Lower lobe of right lung (tissue), 2 donors: ENCODE measurements at places on chromosomes 5 and 9. TPM values are rescaled to one million over a fixed set of nuclear protein-coding genes. Genes with fewer than 3 reads are reported as not detected.

Gene SPINK4
- not detected for total RNA-seq

Gene AK1
- total RNA-seq: 185 TPM

Gene ENTREP1
- total RNA-seq: 30.1 TPM

Gene PHYHD1
- total RNA-seq: 39.8 TPM

Gene GFI1B
- total RNA-seq: 1.1 TPM

Gene NME5
- 7.3 TPM for total RNA-seq

Gene ENTPD2
- total RNA-seq: 0.62 TPM

Gene DOLK
- total RNA-seq: 14.4 TPM

Gene IL6ST
- 353 TPM for total RNA-seq

Gene TCOF1
- total RNA-seq: 27.1 TPM

DNA sequence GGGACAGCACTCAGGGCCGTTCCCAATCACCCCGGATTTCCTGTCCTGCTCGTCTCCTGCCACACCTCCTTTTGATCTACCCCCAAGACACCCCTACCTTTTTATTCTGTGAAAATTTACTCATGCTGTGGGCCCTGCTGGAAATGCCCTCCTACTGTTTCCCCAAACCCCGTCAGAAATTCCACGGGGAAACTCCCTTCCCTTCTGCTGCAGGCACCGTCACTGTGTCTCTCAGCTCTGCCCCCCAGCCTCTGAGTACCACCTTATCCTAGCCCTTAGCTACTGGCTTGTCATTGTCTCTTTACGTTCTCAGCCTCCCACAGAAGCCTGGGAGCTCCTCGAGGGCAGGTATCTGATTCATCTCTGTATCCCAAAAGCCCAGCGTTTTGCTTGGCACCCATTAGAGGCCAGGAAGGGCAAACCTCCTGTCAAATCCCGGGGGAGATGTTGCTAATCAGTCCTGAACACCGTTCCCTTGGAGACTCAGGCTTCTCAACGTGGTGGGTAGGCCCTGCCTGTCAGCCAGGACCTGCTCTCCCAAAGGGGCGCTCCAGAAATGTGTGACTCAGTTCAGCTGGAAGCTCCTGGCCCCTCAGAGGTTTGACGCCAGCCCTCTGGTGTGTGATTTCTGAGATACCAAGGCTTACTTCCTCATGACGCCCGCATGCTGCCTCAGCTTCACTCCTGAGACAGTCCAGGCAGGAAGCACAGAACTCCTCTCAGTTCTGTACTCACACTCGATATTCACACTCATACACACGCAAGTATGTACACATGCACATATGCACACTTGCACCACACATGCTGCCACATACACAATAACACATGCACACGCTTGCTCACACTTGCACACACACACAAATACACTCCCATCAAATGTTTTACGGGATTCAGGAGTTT, 50.7 kb upstream of the GRHPR start:
- no peak overlapping the region for H3K27ac ChIP-seq
- no peaks in the 10 kb centered on the region for H3K36me3 ChIP-seq
- no peaks in the 10 kb centered on the region for H3K27me3 ChIP-seq
- no peak for DNase-seq
- no peaks in the 10 kb centered on the region for H3K4me1 ChIP-seq
- no peak overlapping the region for H3K4me3 ChIP-seq

- no peak overlapping the region for H3K27ac ChIP-seq
- H3K4me1 ChIP-seq: no peaks in the 10 kb centered on the region
- H3K4me3 ChIP-seq: no peak overlapping the region
- no peak for DNase-seq
- H3K36me3 ChIP-seq: no peaks in the 10 kb centered on the region
- H3K27me3 ChIP-seq: no peaks in the 10 kb centered on the region
Measured at GRCh38 chr9:101877439-101877838, 139.0 kb upstream of the GRIN3A start.

DNA sequence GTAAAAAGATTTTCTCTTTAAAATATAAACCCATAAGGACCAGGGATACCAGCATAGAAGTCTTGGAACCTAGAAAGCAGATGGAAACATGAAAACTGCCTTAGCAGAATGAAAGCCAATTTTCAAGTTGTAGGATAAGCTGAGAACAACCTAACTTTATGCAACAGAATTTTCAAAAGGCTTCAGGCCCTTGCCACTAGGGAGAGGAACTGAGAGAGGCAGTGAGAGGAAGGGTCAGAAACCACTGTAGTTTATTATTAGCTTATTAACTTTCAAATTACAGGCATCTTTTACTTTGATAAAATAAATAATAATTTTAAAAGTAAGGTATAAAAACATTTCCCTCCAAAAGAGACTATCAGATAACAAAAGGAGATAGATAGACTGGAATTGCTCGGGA, 33.4 kb downstream of the FAM81B start:
- H3K27ac ChIP-seq: no peak overlapping the region
- DNase-seq: no peak
- no peaks in the 10 kb centered on the region for H3K36me3 ChIP-seq

DNA sequence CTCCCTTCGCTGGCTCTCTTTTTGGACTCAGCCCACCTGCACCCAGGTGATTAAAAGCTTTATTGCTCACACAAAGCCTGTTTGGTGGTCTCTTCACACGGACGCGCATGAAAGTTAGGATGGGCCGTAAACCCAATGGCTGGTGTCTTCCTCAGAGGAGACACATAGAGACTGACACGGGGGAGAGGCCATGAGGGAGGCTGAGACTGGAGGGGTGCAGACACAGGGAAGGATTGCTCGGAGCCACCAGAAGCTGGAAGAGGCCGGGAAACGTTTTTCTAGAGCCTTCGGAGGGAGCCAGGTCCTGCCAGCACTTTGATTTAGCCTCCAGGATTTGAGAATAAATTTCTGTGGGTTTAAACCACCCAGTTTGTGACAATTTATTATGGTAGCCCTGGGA, 274.9 kb downstream of the AGTPBP1 start:
- no peaks in the 10 kb centered on the region for H3K4me1 ChIP-seq
- H3K27me3 ChIP-seq: no peaks in the 10 kb centered on the region
- no peak for DNase-seq
- H3K4me3 ChIP-seq: no peak overlapping the region
- H3K36me3 ChIP-seq: no peaks in the 10 kb centered on the region
- H3K27ac ChIP-seq: no peak overlapping the region

DNA sequence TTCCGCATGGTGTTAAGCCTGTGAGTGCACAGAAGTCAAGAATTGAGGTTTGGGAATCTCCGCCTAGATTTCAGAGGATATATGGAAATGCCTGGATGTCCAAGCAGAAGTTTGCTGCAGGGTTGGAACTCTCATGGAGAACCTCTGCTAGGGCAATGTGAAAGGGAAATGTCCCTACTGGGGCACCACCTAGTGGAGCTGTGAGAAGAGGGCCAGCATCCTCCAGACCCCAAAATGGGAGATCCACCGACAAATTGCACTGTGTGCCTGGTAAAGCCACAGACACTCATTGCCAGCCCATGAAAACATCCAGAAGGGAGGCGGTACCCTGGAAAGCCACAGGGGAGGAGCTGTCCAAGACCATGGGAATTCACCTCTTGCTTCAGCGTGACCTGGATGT, 3.6 kb upstream of the SAXO1 start:
- H3K27ac ChIP-seq: no peak overlapping the region
- no peaks in the 10 kb centered on the region for H3K4me1 ChIP-seq
- H3K36me3 ChIP-seq: no peaks in the 10 kb centered on the region
- H3K27me3 ChIP-seq: no peaks in the 10 kb centered on the region

GRCh38 chr5:79954620-79955019, 36.4 kb downstream of the MTX3 start:
- H3K4me1 ChIP-seq: no peaks in the 10 kb centered on the region
- H3K36me3 ChIP-seq: no peaks in the 10 kb centered on the region
- no peak for DNase-seq
- H3K27me3 ChIP-seq: peaks cover 3% of the 10 kb centered on the region

GRCh38 chr5:1159341-1159675, 42.1 kb upstream of the SLC6A19 start:
- H3K27ac ChIP-seq: no peak overlapping the region
- no peaks in the 10 kb centered on the region for H3K36me3 ChIP-seq
- peaks cover 24% of the 10 kb centered on the region for H3K27me3 ChIP-seq
- no peak overlapping the region for H3K4me3 ChIP-seq
- no peak for DNase-seq
- H3K4me1 ChIP-seq: peaks cover 4% of the 10 kb centered on the region

DNA sequence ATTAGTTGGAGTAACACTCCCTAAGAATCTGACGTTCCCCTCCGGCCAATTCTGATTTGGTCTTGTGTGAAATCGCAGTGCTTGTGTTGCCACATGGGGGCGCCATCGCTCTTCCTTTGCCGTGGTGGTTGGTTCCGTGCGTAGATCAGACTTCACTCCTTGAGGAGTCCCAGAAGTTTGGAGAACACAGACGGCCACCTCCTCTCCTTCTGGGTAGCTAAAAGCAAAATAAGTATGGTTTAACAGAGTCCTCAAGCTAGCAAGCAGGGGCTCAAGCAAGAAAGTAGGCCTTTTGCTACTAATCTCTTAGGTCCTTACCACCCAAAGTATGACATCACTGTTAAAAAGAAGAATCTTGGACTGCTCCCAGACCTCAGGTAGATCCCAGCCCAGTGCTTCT, 59.5 kb downstream of the HSPA4 start:
- H3K27me3 ChIP-seq: no peaks in the 10 kb centered on the region
- peaks cover 8% of the 10 kb centered on the region for H3K4me1 ChIP-seq
- H3K27ac ChIP-seq: no peak overlapping the region
- H3K36me3 ChIP-seq: no peaks in the 10 kb centered on the region

GRCh38 chr5:35626553-35626952, 8.9 kb downstream of the SPEF2 start:
- no peak overlapping the region for H3K27ac ChIP-seq
- H3K27me3 ChIP-seq: no peaks in the 10 kb centered on the region
- peaks cover 15% of the 10 kb centered on the region for H3K36me3 ChIP-seq
- H3K4me1 ChIP-seq: no peaks in the 10 kb centered on the region

DNA sequence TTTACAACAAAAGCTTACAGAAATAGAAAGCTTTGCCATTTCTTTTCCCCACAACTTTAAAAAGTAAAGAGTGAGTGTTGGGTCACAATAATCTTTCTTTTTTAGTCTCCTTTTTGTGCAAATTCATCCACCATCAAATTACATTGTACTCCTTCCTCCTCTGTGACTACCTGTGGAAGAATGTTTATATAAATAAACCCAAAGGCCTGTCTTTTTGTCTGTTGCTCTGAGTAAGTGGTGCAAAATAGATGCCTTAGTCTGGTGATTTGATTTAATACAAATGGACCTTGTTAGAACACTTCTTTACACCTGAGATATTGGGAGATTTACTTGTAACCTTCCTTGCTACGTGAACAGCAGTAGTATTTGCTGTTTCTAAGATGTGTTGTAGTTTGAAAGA, 53.5 kb upstream of the TAF11L2 start:
- H3K27me3 ChIP-seq: no peaks in the 10 kb centered on the region
- H3K27ac ChIP-seq: no peak overlapping the region
- no peaks in the 10 kb centered on the region for H3K36me3 ChIP-seq
- H3K4me1 ChIP-seq: no peaks in the 10 kb centered on the region

- H3K4me3 ChIP-seq: no peak overlapping the region
- peaks cover 3% of the 10 kb centered on the region for H3K36me3 ChIP-seq
- H3K27ac ChIP-seq: peak overlapping the region; percentile 26
- no peaks in the 10 kb centered on the region for H3K27me3 ChIP-seq
- peaks cover 20% of the 10 kb centered on the region for H3K4me1 ChIP-seq
Measured at GRCh38 chr5:137696481-137696880, 39.4 kb downstream of the KLHL3 start.

GRCh38 chr5:172949426-172949825, 9.8 kb upstream of the RPL26L1 start:
- H3K27ac ChIP-seq: no peak overlapping the region
- no peak overlapping the region for H3K4me3 ChIP-seq
- H3K36me3 ChIP-seq: peaks cover 67% of the 10 kb centered on the region
- H3K4me1 ChIP-seq: peaks cover 7% of the 10 kb centered on the region

- H3K4me1 ChIP-seq: no peaks in the 10 kb centered on the region
- H3K27ac ChIP-seq: no peak overlapping the region
- H3K4me3 ChIP-seq: no peak overlapping the region
Measured at GRCh38 chr9:93190133-93190525, 6.2 kb downstream of the WNK2 start.

DNA sequence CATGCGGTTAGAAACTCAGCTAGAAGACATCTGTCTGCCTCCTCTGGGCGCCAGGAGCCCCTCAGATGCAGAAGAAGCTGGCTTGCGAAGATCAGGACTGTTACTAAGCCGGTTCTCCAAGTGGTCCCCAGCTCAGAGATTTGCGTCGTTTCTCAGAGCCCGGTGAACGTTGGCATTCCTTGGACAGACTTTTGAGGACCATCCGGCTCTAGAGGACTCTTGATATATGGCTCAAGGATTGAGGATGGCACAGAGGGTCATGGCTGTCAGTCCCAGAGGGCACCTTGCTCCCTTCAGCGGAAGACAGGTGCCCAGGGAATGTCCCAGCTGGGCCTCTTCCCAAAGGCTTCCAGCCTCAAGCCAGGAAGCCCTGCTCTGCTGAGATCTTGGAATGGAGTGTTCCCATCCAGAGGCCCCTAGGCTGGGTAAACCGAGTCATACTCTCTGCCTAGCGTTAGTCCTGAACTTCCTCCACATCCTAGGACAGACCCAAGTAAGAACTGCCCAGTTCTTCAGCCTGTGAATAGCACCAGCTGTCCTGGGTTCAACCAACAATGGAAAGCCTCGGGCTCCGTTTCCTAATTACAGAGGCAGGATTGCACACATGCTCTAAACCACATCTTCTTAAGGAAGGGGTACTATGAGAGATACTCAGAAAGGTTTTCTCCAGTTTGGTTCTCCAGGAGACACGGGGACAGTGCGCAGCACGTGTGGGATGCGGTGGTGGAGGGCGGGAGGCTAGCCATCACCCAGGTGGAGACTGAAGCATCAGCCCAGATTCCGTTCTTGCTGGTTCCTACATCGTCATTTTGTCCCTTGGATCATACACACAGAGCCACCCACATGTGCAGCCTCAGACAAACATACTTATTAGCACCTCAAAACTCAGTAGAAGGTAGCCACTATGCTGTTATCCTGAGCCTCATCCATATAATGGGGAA, 51.4 kb downstream of the ZNF354C start:
- no peak overlapping the region for H3K4me3 ChIP-seq
- no peak for DNase-seq
- no peaks in the 10 kb centered on the region for H3K4me1 ChIP-seq
- no peaks in the 10 kb centered on the region for H3K27me3 ChIP-seq

DNA sequence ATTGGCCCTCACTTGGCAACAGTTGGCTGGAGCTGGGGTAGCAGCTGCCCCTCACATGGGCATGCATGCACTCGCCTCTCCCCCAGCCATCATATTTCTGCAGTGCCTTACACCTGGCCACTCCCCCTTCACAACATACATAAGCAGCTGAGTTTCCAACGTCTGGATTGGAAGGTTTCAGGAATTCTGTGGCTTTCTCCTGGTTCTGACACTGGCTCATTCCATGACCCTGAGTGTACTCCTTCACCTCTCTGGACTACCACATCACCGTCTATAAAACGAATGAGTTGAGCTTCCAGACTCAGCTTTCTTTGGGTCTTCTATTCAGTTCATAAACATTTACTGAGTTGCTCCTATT, 84.3 kb downstream of the GALNT10 start:
- no peak overlapping the region for H3K4me3 ChIP-seq
- no peaks in the 10 kb centered on the region for H3K36me3 ChIP-seq
- no peaks in the 10 kb centered on the region for H3K27me3 ChIP-seq
- DNase-seq: no peak
- H3K4me1 ChIP-seq: peaks cover 26% of the 10 kb centered on the region

GRCh38 chr9:123614306-123615263, 258.6 kb downstream of the CRB2 start:
- H3K4me3 ChIP-seq: no peak overlapping the region
- no peaks in the 10 kb centered on the region for H3K36me3 ChIP-seq
- no peaks in the 10 kb centered on the region for H3K27me3 ChIP-seq
- no peak overlapping the region for H3K27ac ChIP-seq
- no peaks in the 10 kb centered on the region for H3K4me1 ChIP-seq
- no peak for DNase-seq

GRCh38 chr5:10607666-10608073, 43.8 kb downstream of the ANKRD33B start:
- H3K4me3 ChIP-seq: no peak overlapping the region
- H3K36me3 ChIP-seq: no peaks in the 10 kb centered on the region
- peak; percentile 53 for DNase-seq
